Activated naive CD4-positive, alpha-beta T cell treated with Interleukin-2 at 50 U/mL for 16 hours (primary cell): ENCODE measurements at places on chromosomes 11 and 22.

- peak; percentile 21 for DNase-seq
These were observed 178.6 kb downstream of the MIAT start for GRCh38 chr22:26835929-26836528.

DNA sequence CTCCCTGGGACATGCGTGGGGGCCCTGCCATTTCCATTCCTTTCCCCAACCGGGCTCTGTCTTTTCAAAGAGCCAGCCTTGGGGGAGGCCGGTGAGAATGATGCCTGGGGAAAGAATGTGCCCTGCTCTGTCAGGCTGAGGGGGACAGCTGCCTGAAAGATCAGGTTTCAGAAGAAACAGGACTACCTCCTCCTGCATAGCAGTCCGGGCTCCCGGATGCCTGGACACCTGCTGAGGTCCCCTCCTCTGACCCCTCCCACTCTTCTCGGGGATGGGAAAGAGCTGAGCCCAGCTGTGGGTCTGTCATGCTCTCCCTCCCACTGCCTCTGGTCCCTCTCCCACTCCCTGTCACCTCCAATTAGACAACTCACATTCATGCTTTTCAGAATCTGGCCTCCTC lies 41.8 kb upstream of the CDON start:
- no peak for DNase-seq

DNA sequence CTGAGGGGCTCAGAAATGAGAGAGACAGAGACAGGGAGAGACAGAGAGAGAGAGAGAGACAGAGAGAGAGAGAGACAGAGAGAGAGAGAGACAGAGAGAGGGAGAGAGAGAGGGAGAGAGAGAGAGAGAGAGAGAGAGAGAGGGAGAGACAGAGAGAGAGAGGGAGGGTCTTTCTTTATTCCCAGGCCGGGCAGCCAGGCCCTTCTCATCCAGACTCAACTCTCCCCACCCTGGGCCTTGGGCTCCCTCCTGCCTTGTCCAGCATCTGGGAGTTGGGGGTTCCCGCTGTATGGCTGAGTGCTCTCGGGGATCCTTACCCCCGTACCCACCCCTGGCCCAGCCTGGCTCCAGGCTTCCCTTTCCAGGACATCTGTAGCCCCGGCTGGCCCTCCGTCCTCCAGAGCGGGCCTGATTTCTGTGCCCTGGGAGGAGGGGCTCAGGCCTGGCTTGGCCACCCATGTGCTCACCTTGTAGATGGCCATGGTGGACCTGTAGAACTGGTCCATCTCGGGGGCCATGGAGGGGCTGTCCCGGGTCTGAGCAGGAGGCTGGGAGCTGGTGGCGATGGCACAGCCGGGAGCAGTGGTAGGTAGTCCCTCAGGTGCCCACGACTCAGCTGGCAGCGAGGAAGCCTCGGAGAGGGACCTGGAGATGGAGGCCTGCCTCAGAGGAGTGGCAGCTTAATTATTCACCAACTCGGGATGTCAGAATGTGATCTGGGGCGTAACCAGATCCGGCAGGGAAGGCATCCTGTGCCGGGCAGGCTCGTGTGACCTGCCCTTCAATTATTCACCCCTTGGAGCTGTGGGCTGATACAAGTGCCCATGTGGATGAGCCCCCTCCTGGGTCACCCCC lies at the start of gene BAIAP2L2:
TSS of gene BAIAP2L2 (minus strand) at position 677 of the 855 bp plus-strand sequence. CDS start at position 518, 159 bp downstream.
- no peak for DNase-seq

DNA sequence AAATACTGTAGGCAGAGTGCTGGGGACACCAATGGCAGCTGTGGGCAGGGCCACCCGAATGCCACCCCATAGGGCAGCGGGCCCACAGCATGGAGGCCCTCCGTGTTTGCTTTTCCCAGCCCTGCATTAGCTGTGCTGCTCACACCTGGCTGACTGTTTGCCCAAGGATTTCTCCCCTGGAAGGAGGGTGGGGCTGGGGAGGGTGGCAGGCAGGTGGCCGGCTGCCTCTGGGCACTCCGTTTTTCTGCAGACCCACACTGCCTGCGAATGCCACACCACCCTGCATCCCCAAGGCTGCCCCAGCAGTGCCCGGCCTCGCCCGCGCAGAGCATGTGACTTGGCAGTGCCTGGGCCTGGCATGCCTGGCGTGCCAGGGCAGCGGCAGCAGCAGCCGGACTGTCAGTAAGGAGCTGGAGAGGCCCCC lies 19.6 kb downstream of the DAGLA start:
- DNase-seq, result no peak

DNA sequence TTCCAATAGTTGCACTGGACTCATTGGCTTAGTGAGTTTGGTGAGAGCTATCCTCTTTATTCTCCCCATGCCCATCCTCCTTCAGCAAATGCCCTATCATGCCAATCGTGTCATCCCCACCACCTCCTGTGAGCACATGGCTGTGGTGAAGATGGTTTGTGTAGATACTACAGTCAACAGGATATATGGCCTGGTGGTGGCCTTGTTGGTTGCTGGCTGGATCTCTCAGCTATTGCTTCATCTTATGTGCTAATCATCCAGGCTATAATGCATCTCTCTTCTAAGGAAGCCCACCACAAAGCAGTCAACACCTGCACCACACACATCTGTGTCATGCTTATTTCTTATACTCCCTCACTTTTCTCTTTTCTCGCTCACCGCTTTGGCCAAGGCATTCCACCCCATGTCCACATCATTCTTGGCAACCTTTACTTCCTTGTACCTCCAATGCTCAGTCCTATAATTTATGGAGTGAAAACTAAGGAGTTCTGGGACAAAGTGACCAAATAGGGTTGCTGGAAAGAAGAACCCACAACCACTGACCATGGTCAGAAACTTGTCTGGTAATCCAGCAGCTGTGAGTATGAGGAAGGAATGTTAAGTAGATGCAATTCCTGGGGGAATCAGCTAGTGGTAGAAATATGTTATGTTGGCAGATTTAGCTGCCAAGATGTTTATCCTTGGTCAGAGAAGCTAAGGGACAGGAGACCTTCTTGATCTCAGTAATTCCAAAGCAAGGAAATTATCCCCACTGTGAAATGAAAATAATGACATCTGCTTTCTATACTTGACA lies 16.3 kb upstream of the OR56B1 start:
- DNase-seq, result no peak

- DNase-seq, result no peak
These were observed 1058.2 kb downstream of the LRRC4C start for GRCh38 chr11:40401132-40401853.

DNA sequence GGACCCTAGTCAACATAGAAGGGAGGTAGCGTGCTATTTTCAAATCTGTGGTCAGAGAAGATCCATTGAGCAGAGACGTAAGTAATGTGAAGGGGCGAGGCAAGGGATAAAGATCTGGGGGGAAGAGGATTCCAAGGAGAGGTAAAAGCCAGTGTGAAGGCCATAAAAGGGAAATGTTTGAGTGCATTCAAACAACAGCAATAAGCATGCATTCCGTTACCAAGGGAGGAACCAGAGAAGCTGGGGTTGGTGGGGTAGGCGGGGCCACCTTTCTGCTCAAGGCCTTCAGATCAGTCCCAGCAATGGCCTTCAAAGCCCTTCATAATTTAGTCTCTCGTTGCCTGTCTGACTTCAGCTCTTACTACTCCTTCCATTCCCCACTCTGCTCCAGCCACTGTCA lies 18.4 kb upstream of the SMPD1 start:
- DNase-seq, result no peak

GRCh38 chr11:35292279-35292678 lies 127.1 kb downstream of the SLC1A2 start:
- DNase-seq, result no peak

GRCh38 chr11:80085563-80085962 lies 644.7 kb upstream of the TENM4 start:
- no peak for DNase-seq

- DNase-seq, result peak; percentile 75
These were observed 9.9 kb upstream of the IGLL5 start for GRCh38 chr22:22877523-22878210.

GRCh38 chr11:109859045-109859724 lies 234.0 kb upstream of the ZC3H12C start:
- DNase-seq, result no peak

DNA sequence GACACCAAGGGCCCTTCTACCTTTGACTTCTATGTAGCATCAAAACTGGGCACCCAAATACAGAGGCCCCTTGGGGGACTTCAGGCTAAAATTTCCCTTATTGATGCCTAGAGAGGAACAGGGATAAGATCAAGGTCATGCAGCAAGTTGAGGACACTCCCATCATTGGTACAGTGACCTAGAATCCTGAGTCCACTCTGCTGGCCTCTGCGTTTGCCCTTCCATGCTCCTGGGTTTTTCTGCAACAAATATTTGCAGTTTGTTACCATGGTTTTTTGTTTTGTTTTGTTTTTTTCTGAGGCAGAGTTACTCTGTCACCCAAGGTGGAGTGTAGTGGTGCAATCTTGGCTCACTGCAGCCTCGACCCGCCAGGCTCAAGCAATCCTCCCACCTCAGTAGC lies 64.2 kb downstream of the THAP12 start:
- no peak for DNase-seq

GRCh38 chr11:35602979-35603378 lies 15.3 kb upstream of the FJX1 start:
- DNase-seq, result no peak

GRCh38 chr11:91104237-91104636 lies 881.4 kb upstream of the CHORDC1 start:
- no peak for DNase-seq

GRCh38 chr11:18632841-18633240 lies 1.3 kb downstream of the SPTY2D1 start:
- DNase-seq, result no peak

- peak; percentile 58 for DNase-seq
These were observed 838 bp downstream of the BCL9L start for GRCh38 chr11:118924591-118925585.

DNA sequence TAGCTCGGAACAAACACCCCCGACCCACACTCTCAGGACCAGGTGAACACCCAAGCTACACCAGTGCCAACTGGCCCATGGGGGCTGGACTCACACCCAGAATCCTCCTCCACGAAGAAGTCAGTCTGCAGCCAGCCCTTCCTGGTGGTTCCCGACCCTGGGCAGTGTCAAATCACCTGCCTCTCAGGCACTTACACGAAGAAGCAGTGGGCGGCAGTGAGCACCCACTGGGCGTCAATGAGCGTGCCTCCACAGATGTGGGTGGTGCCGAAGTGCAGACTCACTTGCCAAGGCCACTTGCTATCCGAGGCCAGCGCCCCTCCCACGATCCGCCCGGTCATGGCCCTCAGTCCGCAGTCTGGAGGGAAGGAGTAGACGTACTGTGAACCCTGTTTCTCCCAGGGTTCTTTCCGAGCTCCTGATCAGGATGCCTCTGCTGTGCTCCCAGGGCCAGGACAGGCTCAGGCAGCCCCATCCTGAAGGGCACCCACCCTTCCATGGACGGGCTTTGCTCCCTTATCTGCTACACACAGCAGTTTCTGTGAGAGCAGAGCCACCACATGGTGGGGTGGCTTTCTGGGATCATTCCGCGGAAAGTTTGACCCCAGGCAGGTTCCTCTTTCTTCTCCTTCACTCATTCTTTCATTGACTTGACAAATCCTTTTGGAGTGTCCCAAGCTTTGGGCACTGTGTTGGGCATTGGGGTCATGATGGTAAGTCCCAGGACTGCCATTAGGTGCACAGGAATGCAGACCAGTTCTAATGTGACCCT lies 19.4 kb downstream of the TMPRSS13 start:
- DNase-seq, result no peak

GRCh38 chr11:36411202-36411640 lies 98.9 kb downstream of the TRAF6 start:
- DNase-seq, result no peak

GRCh38 chr22:38214302-38215056 lies 12.7 kb downstream of the MAFF start:
- DNase-seq, result peak; percentile 70

DNA sequence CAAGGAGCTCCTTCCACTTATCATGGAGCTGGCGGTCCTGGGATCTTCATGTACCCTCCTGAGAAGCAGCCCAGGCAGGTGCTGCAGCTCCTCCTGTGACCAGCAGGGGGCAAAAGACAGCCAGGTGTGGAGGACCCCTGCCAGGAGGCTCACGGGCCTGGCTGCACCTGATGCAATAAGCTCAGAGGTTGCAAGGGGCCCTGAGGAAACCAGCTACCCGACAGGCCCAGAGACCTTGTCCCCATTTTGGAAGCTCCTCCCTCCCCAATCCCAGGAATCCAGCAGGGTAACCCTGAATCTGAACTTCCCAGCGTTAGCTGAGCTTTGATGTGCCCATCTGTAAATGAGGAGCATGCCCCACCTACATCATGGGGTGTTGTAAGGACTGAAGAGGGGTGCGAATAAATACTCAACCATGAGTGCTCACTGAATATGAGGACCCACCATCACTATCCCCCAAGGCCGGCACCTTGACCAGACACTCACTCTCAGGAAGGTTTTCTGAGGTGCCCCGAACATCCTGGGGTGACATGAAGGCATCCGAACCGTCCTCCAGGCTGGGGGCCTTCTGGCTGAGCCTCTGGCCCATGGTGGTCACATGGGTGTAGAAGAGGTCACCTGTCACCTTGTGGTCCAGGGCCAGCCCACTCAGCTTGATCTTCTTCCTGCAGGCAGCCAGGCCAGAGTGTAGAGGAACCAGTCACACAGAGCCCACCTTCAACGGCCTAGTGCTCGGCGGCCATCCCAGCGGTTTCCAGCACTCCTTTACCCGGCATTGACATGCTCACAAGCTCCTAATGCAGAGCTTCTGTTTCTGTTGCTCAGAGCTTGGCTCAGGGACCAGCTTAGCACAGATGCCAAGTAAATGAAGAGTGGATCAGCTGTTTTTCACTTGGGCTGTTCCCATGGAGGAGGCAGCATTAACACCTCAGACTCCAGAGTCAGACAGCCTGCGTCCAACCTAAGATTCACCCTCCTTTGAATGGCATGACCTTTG lies 21.7 kb downstream of the SLC43A1 start:
- peak; percentile 83 for DNase-seq

- no peak for DNase-seq
These were observed 2.6 kb upstream of the MS4A2 start for GRCh38 chr11:60085909-60086308.

- DNase-seq, result no peak
These were observed 5.7 kb upstream of the FBXO3 start for GRCh38 chr11:33779849-33780528.

DNA sequence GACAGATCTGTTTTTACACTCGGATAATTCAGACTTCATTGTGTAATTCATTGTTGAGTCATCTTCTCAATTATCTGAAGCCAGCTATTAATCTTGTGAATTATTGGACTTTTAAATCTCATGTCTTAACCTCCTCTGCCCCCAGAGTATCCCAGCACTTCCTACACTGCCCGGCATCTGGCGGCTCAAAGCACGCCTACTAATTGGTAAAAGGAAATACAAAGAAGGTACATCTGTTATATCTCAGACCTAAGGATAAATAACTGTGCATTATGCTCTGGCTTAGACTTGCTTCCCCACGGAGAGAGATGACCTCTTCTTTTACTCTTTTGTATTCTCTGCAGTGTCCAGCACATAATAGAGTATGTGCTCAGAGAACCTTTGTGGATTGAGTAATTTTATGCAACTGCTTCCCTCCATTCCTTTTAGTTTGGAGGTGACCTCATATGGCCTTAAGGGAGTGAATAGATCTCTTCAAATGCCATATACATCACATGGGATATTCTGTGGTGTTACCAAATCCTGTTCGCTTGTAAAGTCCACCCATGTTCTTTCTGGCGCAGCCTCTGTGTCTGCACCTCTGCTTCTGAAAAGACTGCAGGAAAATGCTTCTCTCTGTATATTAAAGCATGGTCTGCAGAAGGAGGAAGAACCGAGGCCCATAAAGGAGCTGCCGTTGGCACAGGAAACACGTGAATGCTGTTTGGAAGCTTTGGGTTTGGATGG lies 125.6 kb upstream of the SORL1-AS1 start:
- DNase-seq, result no peak

- no peak for DNase-seq
These were observed 6.4 kb upstream of the LDHAL6A start for GRCh38 chr11:18449251-18449650.
